ENCODE measurements at places on chromosomes 1 and 21. TPM values are rescaled to one million over a fixed set of nuclear protein-coding genes. Genes with fewer than 3 reads are reported as not detected.

OR2M3 gene
- total RNA-seq: not detected

SLC30A10 gene
- 0.07 TPM for total RNA-seq

CSF3R gene
- total RNA-seq: not detected

LORICRIN gene
- not detected for total RNA-seq

FMN2 gene
- total RNA-seq: 21.0 TPM

CELA3B gene
- not detected for total RNA-seq

HES3 gene
- total RNA-seq: not detected

SLC1A7 gene
- 0.52 TPM for total RNA-seq

RNU1-3 gene
- total RNA-seq: under 0.01 TPM

PAPPA2 gene
- total RNA-seq: 18.9 TPM

TTC34 gene
- 0.33 TPM for total RNA-seq

SELP gene
- total RNA-seq: 0.13 TPM
